ENCODE measurements at places on chromosomes 11 and 22.

- DNase-seq, result no peak
These were observed 63.8 kb upstream of the THY1 start for GRCh38 chr11:119486691-119487259.

- no peak for DNase-seq
These were observed 134.8 kb downstream of the EHF start for GRCh38 chr11:34755671-34756070.

DNA sequence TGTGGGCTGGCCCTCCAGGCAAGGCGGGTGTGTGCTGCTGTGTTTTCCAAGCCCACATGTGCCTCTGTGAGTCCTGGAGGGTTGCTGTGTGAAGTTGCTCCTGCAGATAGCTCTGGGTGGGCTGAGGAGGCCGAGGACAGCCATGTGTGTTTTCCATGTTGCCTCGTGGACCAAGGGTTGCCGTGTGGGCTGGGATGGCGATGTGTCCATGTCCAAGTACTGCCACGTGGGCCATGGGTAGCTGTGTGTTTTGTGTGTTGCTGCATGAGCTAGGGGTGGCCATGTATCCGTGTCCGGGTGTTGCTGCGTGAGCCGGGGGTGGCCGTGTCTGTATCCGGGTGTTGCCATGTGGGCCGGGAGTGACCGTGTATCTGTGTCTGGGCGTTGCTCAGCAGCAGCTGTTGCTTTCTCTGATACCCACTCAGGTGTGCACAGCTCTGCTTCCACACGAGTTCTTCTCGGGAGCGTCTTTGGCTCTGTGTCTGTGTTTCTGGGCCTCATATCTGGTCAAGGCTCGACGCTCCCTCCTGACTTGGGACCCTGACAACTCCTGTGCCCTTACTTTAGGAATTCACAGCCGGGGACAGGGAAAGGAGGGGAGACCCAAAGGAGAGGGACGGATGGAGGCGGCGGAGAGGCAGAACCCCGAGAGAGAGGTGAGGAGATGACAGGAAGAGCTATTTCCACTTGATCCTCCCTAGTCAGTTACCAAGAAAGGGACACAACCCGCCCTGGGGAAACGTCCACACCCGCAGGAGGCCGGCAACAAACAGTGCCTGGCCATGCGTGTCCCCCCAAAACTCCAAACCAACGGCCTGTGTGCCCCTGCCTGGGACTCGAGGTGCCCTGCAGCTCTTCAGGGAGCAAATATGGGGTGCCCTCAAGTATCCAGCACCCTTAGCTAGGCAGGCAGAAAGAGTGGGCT lies 83.1 kb downstream of the PHF21B start:
- no peak for DNase-seq

GRCh38 chr11:72045849-72046248 lies 34.5 kb downstream of the NUMA1 start:
- DNase-seq, result peak; percentile 65

DNA sequence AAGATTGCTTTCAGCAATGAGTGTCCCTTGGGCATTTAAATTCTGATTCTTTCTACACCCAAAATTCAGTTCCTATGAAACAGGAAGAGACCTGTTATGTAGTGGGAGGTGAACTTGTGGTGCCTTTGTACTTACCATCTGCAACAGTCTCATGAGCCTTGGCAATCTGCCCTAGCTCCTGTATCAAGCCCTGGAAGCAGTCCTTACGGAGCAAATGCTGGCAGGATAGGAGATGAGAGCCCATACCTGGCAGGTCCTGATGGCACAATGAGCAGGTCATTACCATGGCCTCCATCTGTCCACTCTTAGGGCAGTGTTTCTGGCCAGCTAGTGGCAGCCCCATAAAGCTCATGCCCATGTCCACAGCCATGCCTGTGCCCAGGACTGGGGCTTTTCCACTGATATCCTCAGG lies 10.8 kb downstream of the TRIM66 start:
- DNase-seq, result no peak

DNA sequence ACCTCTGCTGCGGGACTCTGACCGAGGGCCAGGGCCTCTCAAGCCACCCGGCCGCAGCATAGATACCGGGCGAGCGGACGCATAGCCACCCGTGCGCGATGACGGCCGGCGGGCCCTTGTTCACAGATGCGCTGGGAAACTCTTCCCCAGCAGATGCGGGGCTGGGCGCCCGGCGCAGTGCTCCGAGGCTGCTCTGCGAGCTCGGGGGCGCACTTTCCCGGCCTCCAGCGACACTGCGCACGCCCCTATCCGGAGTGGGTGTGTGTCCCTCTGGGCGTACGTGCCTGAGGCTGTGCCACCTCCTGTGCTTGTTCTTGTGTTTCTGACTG lies 104.7 kb upstream of the E2F8 start:
- DNase-seq, result peak; percentile 27

- no peak for DNase-seq
These were observed 7.6 kb downstream of the PLEKHB1 start for GRCh38 chr11:73653996-73654395.

- peak; percentile 50 for DNase-seq
These were observed 27.7 kb upstream of the WNT11 start for GRCh38 chr11:76234021-76234415.

DNA sequence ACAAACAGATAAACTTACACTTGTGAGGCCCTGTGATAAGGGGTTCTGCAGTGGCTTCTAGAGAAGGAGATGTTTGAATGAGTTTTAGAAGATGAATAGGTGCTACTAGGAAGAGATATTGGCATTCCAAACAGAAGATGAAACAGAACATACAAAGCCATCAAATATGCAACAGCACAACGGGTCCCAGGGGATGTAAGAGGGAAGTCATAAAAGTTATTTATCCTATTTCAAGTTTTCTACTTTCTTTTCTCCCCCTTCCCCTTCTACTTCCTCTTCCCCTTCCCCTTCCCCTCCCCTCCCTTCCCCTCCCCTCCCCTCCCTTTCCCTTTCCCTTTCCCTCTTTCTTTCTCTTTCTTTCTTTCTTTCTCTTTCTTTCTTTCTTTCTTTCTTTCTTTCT lies 94.9 kb upstream of the CADM1 start:
- DNase-seq, result no peak

- DNase-seq, result no peak
These were observed 1.2 kb downstream of the P2RX3 start for GRCh38 chr11:57339328-57339727.

DNA sequence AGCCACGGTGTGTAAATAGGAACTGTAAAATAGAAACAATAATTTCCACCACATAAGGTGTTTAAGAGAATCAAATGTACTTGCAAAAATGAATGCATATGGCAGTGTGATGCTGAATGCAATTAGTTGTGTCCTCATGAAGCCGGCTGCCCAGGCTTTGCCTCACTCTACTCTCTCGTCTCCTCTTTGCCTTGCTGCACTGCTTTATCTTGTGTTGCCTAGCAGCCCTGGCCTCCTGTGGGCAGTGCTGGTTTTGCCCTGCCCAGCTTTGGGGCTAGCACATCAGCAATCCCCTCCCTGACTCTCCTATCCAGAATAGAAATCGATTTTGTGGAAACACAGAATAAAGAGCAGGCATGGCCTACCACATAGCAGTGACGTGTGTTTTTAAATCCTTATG lies 30.0 kb downstream of the LRRC32 start:
- no peak for DNase-seq

DNA sequence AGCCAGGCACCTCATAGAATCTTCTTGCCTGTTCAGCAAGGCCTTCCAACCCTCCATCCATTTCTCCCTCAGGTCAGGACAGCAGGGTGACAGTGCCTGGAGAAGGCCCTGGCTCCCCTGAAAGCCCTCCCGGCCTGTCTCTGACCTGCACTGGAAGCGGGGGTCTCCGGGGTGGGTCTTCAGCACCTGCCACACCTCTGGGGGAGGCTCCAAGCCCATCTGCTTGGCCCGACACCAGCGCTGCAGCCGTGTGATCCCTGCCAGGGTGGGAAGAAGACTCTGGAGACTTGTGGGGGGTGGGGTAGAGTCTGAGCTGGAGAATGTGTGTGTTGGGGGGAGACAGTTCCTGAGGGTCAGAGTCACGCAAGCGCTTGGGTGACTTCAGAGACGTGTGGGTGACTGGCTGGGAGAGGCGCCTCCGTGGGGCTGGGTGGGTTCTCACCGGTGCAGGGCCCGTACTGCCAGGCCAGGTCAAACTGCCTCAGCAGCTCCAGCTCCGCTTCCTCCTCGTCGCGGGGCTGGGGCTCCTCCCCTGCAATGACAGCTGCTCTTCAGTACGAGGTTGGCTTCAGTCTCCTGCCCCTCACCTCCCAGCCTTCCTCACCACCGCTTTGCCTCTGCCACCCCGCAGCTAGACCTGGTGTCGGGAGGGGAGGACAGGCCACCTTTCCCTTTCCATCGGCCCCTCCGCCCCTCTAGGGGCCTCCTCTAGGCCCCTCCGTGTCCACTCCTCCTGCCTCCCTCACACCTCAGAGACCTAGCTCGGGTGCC lies 615 bp downstream of the POLD4 start:
- peak; percentile 41 for DNase-seq

DNA sequence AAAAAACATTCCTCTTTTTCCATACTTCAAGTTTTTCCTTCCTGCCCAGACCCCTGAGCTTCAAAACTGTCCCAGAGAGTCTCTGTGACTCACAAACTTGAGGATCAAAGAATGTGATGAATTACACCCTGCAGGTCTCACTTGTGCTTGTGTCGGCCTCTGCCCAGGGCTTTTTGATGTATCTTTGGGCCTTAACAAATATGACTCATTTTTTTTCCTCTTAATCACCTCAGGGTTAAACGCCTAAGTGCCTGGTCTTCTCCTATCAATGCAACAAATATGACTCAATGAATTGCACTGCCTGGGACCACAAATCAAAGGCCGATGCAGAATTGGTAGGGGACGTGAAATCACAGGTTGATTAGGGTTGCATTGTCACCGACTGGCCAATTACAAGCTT lies 267.7 kb downstream of the LARGE1 start:
- no peak for DNase-seq

DNA sequence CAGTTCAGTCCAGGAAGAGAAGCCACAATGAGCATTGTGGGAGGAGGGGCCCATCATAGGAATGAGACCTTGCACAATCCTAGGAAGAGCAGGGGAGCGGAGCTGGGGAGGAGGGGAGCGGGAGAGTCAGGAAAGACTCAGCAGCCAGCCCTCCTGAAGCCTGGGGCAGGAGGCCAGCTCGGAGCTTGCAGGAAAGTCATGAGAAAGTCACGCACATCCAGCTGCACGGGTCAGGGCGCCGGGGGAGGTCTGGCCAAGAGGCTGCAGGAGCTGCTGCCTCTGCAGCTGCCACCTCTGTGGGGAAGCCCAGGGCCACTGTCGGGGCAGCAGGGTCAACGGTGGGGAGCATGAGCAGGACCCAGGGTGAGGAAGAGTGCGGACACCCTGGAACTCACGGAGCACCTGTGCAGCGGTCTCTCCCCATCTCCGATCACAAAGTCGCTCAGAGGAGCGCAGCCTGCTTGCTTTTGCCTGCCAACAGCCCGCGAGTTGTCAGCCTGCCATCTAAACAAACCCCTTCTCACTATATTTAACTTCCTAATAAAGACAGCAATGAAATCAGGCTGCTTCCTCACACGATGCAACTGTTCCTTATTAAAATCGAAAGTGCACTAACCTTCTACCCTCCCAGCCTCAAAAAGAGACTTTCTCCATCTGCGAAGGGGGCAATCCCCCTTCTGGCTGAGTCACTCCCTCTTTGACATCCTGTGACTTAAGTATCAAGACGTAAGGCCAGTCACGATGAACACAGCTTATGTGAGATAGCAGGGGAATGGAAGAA lies 52.9 kb upstream of the RTL6 start:
- peak; percentile 98 for DNase-seq

DNA sequence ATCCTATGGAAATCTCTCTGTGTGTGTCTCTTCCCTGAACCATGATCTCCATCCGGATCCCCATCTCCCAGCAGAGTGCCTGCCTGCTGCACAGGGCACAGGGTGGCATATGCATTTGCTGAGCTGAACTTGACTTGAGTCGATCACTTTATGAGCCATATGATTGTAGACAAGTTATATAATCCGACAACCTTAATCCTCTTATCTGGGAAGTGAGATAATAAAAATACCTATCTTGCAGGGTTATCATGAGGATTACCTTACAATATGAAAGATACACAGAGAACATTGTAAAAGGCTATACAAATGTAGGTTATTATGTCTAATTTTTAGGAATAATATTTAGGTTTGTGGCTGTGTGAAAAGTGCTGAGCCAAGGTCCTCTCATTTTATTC lies 124.5 kb downstream of the ST3GAL4 start:
- no peak for DNase-seq

DNA sequence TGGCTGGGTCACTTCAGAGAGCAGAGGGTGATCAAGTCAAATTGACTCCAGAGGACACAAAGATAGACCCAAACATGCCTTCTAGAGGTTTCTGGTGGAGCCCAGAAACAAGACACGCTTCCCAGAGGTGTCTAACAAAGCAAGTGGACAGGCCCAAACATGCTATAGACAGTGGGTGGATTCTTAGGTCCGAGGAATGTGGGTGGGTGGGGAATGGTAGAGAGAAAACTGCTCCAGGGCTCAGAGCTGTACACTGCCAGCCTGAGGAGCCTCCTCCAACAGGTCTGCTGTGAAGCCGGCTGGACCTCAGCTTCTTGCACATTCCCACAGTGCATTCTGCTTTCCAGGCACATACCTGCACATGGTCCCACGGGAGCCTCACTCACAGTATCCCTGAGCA lies 116.8 kb upstream of the NECTIN1 start:
- DNase-seq, result no peak

GRCh38 chr11:118238929-118239328 lies 13.2 kb downstream of the MPZL3 start:
- no peak for DNase-seq

DNA sequence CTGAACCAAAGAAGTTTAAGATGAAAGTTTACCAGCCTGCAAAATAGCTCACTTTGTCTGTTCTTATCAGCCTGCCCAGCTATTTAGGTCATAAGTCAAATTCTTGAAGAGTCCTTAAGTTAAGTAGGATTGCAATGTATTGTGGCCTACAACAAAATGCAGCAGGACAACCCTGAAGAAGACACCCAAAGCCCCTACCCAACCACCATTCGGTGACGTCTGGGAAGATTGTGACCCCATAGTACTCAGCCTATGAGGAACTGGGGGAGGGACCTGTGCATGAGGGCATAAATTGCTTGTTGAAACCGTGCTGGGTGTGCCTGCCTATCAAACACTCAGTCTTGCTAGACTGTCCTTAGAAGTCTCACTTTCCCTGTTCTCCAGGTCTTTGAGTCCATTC lies 50.5 kb upstream of the FDX1 start:
- no peak for DNase-seq

DNA sequence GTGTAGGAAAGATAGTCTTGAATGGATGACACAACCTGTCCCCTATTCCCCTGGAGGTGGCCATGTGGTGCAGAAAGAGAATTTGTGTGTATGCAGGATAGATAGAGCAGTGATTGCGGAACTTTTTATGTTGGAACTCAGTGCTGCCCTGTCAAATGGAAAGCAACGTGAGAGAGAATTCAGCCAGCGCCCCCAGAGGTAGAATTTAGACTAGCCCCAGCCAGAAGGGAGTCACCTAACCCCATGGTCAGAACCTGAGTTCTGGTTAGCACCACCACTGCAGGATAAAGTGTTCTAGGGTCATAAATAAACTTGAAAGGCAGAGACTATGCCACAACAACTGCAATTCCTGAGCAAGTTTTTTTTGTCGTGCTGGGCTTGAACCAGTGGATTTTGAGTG lies 152.9 kb upstream of the GRIA4 start:
- DNase-seq, result no peak
